Aorta (tissue), 5 donors: ENCODE measurements at places on chromosomes 12 and 14. TPM values are rescaled to one million over a fixed set of nuclear protein-coding genes. Genes with fewer than 3 reads are reported as not detected.
A peak's percentile ranks its signal among the peaks of the same experiment; 100 is the strongest.

GRCh38 chr12:66637699-66638301 lies 41.1 kb downstream of the GRIP1 start:
- no peaks in the 10 kb centered on the region for H3K27me3 ChIP-seq
- DNase-seq, result no peak
- no peak overlapping the region for H3K27ac ChIP-seq
- no peaks in the 10 kb centered on the region for H3K4me1 ChIP-seq
- no peak overlapping the region for H3K4me3 ChIP-seq

GRCh38 chr14:23610815-23611289 lies 25.3 kb upstream of the DHRS2 start:
- H3K27me3 ChIP-seq, result no peaks in the 10 kb centered on the region
- no peak overlapping the region for H3K4me3 ChIP-seq
- no peak overlapping the region for H3K27ac ChIP-seq

DNA sequence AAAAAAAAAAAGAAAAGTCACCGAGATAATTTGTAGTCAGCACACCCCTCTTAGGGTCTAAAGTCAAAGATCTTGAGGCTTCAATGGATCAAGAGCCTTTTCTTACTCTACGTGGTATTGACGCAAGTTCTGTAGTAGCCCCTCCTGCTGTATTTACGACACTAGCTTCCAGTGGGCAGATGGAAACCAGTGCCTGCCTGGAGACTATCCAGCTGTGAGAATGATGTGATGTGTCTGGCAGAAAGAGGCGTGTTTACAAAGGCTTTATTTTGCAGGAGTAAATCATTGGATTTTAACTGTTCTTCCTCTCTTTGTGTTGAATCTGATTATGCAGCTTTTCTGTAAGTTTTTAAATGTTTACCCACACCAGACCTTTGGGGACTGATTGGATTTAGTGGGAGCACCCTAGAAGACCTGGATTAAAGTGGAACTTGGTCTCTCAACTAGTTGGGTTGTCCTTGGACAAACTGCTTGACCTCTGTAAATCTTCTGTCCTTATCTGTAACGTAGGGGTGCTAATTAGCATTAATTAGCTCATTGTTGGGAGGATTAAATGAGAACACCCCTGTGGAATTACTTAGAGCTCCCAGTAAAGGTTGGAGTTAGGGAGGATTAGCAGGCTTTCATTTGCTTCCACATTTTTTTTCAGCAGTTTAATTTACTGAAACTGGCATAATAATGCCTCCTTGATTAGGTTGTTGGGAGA lies 72.4 kb downstream of the RASSF3 start:
- peak; percentile 68 for DNase-seq
- no peaks in the 10 kb centered on the region for H3K36me3 ChIP-seq
- peaks cover 4% of the 10 kb centered on the region for H3K4me1 ChIP-seq
- H3K27ac ChIP-seq, result peak overlapping the region; percentile 76
- H3K4me3 ChIP-seq, result no peak overlapping the region
- no peaks in the 10 kb centered on the region for H3K27me3 ChIP-seq

GRCh38 chr12:42546709-42547108 lies 42.8 kb downstream of the PRICKLE1 start:
- H3K36me3 ChIP-seq, result no peaks in the 10 kb centered on the region
- H3K27ac ChIP-seq, result no peak overlapping the region
- H3K4me1 ChIP-seq, result no peaks in the 10 kb centered on the region
- no peak overlapping the region for H3K4me3 ChIP-seq

GRCh38 chr12:8556531-8557097 lies 15.9 kb upstream of the CLEC4E start:
- H3K4me1 ChIP-seq, result no peaks in the 10 kb centered on the region
- no peaks in the 10 kb centered on the region for H3K36me3 ChIP-seq
- H3K27me3 ChIP-seq, result peaks cover 1% of the 10 kb centered on the region
- no peak overlapping the region for H3K27ac ChIP-seq
- no peak overlapping the region for H3K4me3 ChIP-seq

The ESRRB gene
- 0.33 TPM for total RNA-seq

DNA sequence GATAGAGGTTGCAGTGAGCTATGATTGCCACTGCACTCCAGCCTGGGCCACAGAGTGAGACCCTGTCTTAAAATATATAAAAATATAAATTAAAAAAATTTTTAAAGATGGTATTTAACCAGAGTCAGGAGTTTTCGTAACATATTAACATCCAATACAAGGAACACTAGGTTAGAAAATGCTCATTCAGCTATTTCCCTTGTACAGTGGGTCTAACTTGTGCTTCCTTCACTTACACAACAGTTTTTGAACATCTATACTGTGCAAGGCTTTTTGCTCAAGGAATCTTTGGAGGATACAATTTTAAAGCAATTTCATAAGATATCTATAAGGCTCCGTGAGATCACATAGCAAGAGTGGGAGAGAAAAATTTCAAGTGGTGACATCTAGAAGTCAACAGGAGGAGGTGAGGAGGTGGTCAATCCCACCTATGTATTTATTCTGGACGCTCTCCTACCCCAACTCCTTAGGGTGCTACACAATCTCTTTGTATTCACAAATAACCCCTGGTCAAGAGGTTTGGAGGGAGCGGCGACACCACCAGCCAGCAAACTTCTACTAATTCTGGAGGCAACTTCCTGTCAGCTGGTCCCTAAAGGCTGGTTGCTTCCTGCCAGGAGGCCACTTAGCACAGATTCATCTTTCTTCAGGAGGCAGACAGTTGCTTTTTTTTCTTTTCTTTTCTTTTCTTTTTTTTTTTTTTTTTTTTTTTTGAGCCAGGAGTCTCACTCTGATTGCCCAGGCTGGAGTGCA lies 22.2 kb downstream of the DUSP16 start:
- H3K4me1 ChIP-seq, result peaks cover 3% of the 10 kb centered on the region
- no peak for DNase-seq
- no peaks in the 10 kb centered on the region for H3K27me3 ChIP-seq
- no peaks in the 10 kb centered on the region for H3K36me3 ChIP-seq
- no peak overlapping the region for H3K27ac ChIP-seq

The GPR84 gene
- total RNA-seq, result 1.9 TPM

DNA sequence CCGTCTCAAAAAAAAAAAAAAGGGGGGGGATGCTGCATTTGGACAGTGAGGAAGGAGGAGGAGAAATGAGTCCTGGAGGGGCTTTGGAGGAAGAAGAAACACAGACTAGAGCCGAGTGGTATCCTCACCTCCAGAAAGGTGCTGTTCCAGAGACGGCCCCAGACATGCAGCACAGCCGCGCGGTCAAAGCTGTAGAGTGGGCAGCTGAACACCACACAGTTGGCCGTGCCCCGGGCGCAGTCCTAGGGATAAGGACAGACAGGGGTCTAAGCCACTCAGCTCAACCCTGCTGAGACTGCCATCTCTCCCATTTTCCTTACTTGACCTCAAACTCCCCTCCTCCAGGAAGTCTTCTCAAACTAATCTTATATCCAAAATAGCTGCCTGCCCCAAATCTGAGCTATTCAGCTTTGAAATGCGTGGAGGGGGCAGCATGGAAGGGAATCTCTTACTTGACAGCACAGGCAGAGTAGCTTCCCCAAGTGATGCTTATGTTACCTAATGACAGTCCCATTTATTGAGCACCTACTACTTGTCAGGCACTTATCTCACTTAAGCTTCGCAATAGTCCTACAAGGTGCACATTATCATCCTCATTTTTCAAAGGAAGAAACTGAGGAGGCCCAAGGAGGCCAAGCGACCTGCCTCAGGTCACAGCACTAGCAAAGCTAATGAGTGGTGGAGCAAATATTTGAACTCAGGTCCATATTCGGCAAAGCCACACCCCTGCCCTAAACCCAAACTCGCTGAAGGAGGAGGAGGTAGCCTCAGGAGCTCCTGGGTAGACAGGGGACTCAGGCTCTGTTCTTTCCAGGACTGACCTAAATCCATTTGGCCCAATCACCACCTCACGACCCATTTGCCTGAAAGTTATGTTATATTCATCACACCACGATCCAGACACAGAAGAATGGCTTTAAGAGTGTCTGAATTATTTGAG lies 18.7 kb downstream of the ITGA7 start:
- H3K27ac ChIP-seq, result no peak overlapping the region
- H3K4me3 ChIP-seq, result no peak overlapping the region
- no peaks in the 10 kb centered on the region for H3K27me3 ChIP-seq
- peaks cover 14% of the 10 kb centered on the region for H3K36me3 ChIP-seq
- no peaks in the 10 kb centered on the region for H3K4me1 ChIP-seq

DNA sequence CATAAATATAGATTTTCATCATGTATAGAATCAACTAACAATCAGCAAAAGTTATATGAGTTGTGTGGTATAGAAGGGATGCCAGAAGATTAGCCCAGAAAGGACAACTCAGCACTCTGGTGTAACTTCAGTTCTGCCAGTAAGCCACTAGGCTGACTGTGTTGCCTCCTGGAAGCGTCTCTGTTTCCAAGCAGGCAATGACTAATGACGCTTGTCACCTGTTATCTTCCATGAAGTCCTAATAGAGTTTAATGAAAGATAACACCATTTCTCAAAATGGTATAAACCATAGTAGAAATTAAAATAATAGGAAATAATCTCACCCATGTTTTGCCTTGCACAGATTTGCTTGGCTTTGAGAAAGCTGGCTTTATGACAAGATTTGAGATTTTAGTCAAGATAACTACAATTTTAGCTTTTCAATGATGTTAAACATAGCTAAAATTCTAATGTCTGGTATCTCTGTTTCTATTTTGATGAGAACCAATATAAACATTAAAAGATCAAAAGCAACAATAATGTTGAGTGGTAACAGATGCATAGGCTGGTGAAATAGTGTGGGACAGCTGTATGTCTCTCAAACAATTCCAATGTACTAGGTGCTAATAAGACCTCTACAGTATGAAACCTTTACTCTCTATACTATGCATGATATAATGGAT lies 9.0 kb upstream of the RNU6-7 start:
- no peaks in the 10 kb centered on the region for H3K27me3 ChIP-seq
- no peak for DNase-seq
- H3K4me1 ChIP-seq, result no peaks in the 10 kb centered on the region
- no peak overlapping the region for H3K27ac ChIP-seq
- H3K4me3 ChIP-seq, result no peak overlapping the region

DNA sequence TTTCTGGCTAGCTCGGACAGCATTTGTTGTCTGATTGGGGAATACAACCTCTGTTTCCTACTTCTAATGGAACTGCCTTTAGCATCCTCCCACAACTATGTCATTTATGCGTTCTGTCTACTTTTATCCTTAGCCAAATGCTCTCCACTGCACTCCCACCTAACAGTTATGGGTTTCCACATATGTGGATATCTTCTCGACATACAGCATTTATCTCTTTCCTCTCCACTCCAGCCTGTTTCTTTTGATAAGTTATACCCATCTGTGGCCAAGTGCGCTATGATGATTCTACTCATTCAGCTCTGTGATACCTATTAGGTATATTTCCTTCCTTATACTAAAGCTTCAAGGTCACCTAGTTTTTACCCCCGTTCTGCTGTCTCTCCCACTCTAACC lies 122.2 kb upstream of the NAP1L1 start:
- H3K27me3 ChIP-seq, result no peaks in the 10 kb centered on the region
- no peak overlapping the region for H3K27ac ChIP-seq
- DNase-seq, result no peak
- no peaks in the 10 kb centered on the region for H3K4me1 ChIP-seq

DNA sequence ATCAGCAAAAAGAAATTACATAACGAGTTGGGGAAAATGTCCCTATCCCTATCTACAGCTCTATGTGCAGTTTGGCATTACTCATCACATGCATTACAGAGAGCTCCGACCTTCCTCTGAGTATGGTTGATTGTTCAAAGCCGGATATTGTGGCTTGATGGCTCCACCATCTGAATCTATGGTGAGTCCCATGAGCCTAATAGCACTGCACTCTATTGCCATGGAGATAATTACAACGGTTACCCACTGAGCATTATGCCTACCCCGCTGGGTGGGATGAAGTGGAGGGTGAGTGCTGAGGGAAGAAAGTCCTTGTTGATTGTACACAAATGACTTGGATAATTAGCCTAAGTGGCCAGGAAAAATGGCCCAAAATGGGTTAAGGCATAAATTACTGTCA lies 800.5 kb downstream of the NRXN3 start:
- H3K36me3 ChIP-seq, result no peaks in the 10 kb centered on the region
- no peak overlapping the region for H3K27ac ChIP-seq
- H3K27me3 ChIP-seq, result no peaks in the 10 kb centered on the region
- no peak overlapping the region for H3K4me3 ChIP-seq
- peaks cover 5% of the 10 kb centered on the region for H3K4me1 ChIP-seq
- no peak for DNase-seq

The PTPRR gene
- 0.49 TPM for total RNA-seq

The KLRG1 gene
- total RNA-seq, result 4.5 TPM

The PLEKHD1 gene
- 0.30 TPM for total RNA-seq

- H3K4me1 ChIP-seq, result peaks cover 4% of the 10 kb centered on the region
- no peak overlapping the region for H3K4me3 ChIP-seq
- no peaks in the 10 kb centered on the region for H3K36me3 ChIP-seq
- no peak for DNase-seq
- H3K27ac ChIP-seq, result no peak overlapping the region
- no peaks in the 10 kb centered on the region for H3K27me3 ChIP-seq
Measured at GRCh38 chr14:89308232-89308959, 108.6 kb downstream of the FOXN3 start.

The AICDA gene
- 0.39 TPM for total RNA-seq

DNA sequence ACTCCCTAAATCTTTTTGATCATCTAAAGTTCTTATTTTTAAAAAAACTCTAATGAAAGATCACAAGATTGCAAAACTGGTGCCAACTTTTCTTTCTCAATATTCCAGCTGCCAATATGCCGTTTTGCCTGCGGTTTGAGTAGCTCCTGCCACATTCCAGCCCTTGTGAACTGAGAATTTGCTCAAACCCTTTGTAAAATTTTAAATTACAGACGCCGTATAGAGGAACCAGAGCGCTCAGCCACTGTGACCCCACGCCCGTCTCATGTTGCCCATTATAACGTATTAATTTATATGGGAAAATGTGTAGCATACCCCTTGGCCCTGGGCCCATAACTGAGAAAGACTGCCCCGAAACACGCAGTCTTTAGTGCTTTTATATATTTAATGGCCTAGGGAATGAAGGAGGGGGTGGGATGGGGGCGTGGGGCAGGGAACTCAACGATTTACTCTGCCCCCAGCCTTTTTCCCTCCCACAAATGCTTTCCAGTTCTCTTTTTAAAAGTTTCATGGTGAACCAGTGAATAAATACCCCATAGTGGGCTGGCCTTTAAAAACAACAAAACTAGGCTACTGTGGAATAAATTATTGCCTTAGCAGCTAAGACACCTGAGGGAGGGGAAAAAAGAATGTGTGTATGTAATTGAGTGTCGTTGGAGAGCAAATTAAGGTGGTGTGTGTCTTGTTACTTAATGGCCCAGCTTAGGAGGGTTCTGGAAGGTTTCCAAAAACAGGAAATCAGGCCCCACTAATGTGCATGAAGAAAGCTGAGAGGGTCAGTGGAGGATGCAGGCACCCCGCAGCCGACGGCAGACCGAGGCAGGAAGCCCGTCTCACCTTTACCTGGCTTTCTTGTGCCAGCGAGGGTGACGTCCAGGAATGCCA lies 45.7 kb upstream of the RFLNA start:
- no peaks in the 10 kb centered on the region for H3K27me3 ChIP-seq
- no peaks in the 10 kb centered on the region for H3K4me1 ChIP-seq
- H3K27ac ChIP-seq, result no peak overlapping the region
- no peaks in the 10 kb centered on the region for H3K36me3 ChIP-seq

DNA sequence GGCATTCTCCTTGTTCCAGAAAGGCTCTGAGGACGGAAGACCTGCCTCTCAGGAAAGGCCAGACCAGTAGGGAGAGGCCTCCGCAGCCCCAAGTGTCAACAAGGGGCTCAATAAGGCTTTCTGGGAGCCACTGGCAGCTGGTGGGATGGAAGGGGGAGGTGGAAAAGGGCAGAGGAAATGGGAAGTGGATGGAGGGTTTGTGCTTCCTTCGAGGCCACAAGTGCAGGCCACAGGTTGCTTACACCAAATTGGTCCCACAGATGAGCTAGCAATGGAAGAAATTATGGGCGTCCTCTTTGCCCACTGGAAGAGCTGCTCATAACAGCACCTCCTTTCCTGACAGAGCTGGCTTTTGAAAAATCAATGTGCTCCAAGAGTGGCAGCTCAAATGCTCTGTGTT lies 28.2 kb downstream of the P2RX4 start:
- no peaks in the 10 kb centered on the region for H3K36me3 ChIP-seq
- H3K4me3 ChIP-seq, result no peak overlapping the region
- H3K4me1 ChIP-seq, result no peaks in the 10 kb centered on the region
- no peaks in the 10 kb centered on the region for H3K27me3 ChIP-seq
- no peak overlapping the region for H3K27ac ChIP-seq
